ENCODE measurements at places on chromosomes 3 and 15.

DNA sequence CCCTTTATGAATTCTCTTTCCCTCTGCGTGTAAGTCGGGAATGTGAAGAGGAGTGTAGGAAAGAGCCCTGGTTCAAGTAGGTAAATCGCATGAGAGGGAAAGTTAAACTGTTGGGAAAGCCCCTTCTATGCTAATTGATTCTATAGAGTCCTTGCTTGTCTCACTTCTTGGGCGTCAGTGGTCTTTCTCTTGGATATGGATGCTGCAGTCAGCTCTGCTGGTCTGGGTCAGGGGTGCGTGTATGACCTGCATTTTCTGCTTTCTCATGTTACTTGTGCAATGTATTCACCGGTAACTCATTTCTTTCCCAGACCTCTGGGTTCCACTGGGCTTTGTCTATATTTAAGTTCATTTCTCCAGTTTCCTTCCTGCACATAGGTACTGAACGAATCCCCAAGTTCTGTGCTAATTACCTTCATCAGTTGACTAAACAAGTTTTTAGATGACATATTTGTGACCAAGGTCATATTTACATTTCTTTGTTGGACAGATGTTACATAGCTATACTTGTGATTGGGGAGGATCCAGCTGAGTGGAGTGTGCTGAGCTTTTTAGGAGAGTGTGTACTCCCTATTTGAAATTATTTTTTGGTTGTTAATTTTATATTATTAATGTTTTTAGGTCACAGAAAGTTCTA is 1.4 kb downstream of the SETD5 start:
- DNase-seq, result no peak

DNA sequence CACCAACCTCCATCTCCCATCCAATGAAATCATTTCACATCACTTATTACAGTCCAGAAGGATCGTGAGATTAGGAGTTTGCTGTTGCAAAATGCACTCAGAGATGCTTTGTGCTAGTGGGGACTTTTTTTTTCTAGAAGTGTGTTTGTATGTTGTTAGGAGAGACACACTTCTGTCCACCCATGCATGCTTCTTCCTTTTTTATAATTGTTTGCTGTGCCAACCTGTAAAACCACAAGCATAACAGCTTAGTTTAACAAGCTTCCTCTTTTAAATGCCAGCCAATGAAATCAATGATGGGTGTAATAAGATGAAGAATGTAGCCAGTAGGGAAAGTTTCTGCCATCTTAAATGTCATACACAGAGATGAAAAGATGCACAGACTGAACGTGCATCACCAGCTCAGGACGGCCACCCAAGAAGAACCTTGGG is 305.6 kb upstream of the STT3B start:
- no peak for DNase-seq

DNA sequence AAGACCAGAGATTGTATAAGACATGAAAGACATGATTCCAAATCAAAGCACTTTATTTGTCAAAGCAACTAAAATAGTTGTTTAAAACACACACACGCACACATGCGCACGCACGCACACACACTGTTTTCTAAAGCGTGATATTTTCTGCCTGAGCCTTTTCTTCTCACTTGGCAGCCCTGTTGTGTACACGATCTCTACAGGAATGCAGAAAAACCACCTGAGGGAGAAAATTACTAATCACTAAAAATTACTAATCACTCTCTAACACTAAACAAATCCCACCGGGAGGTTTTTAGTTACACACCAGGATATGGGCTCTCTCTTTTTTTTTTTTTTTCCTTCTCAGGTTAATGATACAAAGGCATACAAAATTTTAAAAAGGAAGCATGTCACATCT is 160.1 kb upstream of the ATP11B start:
- no peak for DNase-seq

GRCh38 chr3:163315786-163316185 is 1762.5 kb downstream of the SI start:
- DNase-seq, result no peak

DNA sequence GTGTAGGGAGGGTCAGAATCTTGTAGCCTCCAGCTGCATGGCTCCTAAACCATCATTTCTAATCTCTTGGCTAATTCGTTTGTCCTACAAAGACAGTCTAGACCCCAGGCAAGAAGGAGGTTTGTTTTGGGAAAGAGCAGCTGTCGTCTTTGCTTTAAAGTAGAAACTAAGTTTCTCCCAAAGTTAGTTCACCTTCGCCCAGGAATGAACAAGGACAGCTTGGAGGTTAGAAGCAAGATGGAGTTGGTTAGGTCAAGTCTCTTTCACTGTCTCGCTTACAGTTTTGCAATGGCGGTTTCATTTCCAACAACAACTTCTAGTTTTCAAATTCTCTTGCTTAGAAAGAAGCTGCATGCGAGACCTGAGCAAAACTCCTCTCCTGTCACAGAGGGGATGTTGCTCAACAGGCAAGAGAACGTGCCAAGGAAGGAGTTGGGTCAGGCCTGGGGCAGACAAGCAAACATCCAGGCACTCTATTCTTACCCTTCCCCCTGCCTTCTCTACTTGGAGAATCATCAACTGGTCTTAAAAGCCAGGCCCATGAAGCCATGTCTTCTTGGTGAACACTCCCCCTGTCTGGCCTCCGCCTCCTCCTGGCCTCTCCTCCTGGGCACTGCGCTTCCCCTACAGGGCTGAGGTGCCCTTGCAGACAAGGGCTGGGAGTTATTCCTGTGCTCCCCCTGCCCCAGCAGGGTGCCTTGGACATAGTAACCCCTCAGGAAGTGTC is 57.6 kb downstream of the TMEM44 start:
- DNase-seq, result no peak

GRCh38 chr15:74006774-74007639 is 12.5 kb downstream of the PML start:
- no peak for DNase-seq

GRCh38 chr3:32577581-32578556 is 7.2 kb upstream of the DYNC1LI1 start:
- no peak for DNase-seq

DNA sequence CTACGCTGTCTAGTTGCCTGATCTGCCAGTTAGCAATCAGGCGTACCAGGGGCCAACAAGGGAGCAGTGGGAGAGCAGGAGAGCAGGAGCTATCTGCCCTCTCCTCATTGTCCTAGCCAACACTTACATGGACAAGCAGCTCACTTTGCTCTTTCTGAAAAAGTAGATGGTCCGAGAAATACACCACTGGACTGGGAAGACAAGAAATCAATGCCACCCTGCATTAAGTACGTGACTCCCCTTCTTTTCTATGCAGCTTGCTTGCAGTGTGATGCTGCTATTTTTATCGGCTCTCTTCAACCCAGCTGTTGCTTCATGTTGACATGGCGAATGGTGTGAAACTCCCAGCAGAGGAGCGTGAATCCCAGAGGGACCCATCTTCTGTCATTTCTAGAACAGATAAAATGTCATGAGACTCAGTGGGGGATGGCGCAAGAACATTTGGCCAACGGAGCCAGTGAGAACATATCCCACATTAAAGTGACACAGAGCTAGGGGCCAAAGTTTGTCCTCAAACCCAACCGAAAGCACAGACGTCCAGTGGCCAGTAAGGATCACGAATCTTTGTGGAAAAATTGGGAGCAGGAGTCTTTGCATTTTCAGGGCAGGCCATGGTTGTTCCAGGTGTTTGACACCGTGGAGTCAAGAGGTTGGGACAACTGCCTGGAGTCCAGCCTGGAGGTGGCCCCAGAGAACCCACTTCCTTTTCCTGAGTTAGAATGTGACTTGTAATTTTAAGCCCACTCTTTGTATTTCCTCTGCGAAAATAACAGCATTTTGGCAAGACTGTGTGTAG is 53.7 kb upstream of the MEF2A start:
- DNase-seq, result no peak

DNA sequence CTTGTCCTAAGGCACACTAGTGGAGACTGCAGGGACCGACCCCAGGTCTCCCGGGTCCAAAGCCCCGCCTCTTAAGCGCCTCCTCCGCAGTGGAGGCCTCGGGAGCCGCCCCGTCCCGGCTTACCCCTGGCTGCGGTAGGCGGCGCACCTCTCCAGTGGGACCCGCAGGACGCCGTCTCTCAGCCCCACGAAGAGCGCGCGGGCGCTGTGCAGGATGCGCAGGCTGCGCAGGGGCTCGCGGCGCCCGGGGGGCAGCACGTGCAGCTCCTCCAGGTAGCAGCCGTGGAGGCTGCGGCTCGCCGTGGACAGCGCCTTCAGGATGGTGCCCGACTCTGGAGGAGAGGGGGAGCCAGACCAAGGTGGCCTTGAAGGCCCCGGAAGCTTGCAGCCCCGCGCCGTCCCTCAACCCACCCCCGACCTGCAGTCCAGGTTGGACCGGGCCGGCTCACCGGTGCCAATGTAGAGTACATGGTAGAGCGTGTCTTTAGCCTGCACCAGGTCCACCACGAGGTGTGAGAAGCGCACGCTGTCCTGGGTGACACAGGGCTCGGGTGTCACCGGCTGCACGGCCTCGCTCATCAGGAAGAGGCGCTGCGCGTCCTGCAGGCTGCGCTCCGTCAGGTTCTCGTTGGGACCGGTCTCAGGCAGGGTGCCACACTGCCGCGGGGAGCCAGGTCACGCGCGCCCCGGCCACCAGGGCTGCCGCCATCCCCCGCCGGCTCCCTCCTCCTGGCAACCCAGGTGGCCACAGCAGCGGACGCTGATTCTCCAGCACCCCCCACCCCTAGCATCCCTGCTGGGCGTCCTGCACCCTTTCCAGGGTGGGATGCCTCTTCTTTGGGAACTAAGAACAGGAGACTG is 105.5 kb downstream of the SEMA5B start:
- no peak for DNase-seq

DNA sequence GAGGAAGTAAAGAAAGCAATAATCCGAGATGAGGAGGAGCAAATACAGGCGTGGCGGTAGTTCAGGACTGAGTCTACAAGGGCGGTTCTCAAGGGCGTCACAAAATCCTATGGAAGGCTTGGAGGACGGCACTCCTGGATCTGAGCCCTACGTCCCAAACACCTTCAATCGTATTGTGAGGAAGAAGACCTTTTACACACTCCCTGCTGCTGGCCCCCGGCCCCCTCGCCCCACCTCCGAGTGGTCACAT is 747 bp downstream of the PLD1 start:
- DNase-seq, result no peak

GRCh38 chr3:4981294-4981664 is 2.0 kb downstream of the BHLHE40 start:
- DNase-seq, result no peak

DNA sequence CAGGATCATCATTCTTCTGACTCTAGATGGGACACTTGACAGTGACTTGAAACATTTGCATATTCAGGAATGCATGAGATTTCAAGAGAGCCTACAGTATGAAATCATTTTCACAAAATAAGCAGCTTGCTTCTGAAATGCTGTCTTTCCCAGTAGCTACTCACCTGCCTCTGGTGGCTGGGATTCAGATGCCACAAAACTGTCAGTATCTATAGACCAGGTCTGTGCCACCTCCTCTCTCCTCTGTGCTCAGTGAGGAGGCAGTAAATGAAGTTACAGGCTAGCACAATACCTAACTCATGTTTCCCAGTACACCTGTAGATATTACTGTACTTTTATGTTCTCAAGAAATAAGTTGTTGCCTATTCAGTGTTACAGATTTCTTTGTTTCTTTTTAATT is 64.3 kb downstream of the HMG20A start:
- DNase-seq, result no peak

DNA sequence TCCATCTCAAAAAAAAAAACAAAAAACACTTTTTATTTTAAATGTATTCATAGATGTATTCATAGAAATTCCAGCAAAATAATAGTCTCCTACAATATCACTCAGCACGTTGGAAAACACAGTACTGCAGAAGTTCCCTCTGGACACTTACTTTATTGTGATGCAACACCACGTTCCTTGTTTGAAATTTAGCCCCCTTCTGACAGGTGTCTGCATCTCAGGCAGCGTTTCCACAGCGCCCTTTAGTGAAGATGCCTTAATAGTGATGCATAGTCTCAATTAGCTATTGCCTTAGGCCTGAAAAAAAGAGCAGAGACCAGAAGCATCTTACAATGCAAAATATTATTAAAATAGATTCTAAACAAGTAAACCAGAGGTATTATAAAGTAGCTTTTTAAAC is 20.3 kb downstream of the IL12A start:
- DNase-seq, result no peak

GRCh38 chr3:152084441-152085158 is 184.1 kb upstream of the MBNL1 start:
- no peak for DNase-seq

DNA sequence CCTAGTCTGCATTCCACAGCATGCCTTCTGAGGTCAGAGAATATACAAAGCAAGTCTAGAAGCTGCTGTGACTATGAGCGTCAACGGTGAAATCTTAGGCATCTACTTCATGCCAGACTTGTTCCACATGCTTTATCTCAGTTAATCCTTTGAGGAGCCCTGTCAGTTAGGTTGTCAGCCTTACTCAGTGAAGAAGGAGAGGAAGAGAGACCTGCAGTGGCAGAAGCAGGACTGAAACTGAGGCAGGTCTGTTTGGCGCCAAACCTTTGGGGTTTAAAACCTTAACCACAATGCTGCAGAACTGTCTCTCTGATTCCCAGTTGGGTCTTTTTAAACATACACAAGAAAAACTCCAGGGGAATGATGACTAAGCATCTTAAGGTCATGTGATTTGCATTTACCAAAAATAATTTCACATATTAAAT is 139.0 kb upstream of the LIPC start:
- DNase-seq, result no peak

DNA sequence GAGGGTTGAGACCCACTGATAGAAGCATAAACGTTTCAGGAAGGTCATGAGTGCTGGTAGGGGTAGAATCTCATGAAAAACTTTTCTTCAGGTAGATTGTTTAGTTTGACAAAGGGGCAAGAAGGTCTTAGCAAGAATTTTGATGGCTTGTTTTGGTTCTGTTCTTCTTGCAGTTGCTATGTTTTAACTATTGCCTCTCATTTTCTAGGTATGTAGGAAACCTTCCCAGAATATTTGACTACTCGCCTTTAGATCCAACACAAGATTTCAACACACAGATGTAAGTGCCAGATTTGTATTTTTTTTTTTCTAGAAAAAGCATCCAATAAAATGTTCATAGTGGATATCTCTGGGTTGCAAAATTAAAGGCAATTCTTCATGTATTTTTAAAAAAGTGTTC is 77.1 kb downstream of the USP13 start:
- no peak for DNase-seq

All from activated naive CD4-positive, alpha-beta T cell (primary cell).